ENCODE measurements at places on chromosomes 16 and 17.

DNA sequence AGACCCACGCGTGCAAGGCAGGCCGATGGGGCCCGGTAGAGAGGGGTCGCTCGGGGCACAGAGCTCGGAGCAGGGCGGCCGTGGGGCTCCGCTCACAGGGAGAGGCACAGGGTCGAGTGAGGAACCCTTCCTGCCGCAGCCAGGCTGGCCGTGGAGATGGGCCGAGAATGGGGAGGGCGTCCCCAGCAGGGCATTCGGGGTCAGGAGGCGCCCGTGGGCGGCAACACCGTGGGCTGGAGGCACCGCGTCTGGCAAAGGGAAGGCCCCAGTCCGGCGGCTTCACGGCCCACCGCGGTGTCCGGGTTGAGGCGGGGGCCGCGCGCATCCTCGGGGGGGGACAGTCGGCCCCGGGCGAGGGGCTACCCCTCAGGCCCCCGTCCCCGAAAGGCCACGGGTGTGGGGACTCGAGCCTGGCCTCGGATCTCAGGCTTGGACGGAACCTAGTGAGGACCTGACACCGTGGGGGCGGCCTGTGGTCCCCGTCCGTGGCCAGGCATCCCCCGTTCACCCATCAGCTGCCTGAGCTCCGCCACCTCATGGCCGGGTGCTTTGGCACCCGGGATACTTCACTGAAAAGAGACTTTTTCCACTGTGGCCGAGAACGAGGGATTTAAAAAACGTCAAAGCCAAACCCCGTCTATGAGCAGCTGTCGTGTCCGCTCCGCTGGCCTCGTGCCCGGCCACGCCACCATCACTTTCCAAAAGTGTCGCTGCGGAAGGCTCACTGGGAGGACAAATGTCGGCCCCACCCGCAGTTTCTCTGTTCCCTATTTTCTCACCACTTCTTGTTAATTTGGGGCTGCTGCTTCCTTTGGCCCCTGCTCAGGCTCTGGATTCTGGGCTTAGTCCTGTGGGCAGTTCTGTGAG, 73.6 kb downstream of the METRNL start:
- DNase-seq, result no peak

- no peak for DNase-seq
These were observed 7.2 kb upstream of the IRF8 start for GRCh38 chr16:85891776-85892166.

DNA sequence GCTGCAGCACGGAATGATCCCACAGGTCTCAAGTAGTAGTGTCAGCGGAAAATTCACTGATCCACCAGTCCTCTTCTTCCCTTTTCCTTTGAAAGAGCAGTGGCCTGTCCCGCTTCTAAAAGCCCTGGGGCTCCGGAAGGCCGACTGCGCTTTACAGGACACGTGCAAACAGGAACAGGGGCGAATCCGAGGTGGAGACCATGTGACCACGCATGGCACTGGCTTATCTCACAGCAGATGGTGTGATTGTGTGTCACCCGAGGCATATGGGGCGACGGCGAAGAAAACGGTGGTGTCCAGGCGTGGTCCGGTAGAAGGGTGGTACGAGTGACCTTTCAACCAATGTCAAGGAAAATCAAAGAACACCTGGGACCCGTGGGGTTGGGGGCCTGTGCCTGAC, 12.0 kb upstream of the KCNJ18 start:
- no peak for DNase-seq

DNA sequence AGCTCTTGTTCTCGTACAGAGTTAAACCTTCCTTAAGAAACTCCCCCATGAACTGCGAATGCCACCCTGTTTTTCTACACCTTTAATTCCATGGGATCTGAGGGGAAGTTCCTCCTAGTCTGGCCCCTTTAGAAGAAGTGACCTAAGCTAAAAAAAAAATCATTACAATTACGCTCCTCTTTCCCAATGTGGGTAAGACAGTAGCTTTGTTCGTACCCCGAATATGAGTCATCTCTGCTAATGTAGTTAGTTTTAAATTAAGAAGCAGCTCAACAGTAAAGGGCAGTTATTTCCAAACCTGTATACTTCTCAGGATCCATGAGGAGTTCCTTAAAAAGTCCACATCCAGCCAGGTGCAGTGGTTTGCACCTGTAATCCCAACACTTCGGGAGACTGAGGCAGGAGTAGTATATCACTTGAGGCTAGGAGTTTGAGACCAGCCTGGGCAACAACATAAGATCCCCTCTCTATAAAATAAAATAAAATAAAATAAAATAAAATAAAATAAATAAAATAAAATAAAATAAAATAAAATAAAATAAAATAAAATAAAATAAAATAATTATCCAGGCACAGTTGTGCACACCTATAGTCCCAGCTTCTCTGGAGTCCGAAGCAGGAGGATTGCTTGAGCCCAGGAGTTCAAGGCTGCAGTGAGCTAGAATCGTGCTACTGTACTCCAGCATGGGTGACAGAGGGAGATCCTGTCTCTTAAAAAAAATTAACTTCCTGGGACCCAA, 26.1 kb downstream of the RCVRN start:
- no peak for DNase-seq

DNA sequence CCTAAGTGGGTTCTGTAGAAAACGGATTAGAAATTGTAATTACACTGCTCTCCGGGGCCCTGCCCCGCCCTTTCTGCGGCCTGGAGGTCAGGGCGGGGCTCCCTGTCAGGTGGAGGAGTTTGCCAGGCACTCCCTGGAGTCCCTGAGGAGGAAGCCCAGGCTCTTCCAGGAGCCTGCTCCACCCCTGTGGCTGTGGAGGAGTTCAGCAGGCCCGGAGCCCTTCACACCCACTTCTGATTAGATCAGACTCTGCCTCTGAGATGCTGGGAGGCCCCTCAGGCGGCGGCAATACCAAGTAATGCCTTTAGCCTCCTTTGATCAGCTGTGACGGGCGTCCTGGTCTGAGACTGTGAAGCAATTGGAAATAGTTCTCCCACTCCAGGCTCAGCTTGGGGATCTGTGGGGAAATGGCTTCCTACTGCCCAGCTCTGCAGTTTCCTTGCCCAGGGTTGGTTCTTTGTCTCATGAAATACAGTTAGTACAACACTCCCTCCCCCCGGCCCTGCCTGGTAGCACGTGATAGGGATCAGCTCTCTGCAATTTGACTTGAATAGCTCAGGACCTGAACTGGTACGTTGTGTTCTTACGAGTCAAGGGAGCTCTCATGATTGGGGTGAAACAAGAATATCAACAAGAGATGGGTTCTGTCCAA, 22.3 kb downstream of the BAIAP2 start:
- no peak for DNase-seq

GRCh38 chr17:57726838-57727237, 18.3 kb downstream of the CCDC182 start:
- no peak for DNase-seq

DNA sequence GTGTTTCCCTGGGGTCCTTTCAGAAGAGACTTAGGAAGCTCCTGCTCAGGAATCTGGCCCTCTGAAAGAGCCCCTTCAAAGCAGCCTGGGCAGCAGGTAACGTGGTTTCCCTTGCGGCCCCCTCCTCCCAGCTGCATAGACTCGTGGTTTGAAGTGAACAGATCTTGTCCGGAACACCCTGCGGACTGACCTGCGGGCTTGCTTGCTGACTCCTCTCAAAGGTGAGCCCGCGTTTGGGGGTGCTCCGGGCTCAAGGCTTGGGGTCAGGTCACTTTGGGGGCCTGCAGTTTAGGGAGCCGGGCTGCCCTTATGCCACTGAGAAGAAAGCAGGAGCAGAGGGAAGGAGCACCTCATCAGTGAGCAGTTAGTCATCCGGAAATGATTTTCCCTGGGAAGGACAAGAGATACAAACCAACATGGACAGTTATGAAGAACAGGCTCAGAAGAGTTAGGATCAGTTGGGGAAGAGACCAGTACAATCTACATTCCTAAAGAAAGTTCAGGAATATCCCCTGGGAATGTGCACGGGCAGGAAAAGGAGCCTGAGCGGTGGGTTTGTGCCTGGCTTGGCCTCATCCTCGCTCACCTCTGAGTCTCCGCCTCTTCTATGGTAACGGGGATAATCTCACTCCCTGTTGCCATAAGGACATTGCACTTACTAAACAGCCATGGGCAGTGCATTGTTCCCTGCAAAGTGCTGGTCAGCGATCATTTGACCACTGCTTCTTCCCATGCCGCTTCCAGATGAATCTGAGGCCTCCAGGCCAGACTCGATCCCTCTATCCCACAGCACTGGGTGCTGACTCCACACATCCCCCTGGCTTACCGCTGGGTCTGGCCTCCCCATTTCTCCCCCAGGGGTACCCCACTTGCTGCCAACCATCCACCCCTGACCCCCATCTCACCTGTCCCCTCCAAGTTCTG, 10.0 kb downstream of the LDHD start:
- DNase-seq, result no peak

DNA sequence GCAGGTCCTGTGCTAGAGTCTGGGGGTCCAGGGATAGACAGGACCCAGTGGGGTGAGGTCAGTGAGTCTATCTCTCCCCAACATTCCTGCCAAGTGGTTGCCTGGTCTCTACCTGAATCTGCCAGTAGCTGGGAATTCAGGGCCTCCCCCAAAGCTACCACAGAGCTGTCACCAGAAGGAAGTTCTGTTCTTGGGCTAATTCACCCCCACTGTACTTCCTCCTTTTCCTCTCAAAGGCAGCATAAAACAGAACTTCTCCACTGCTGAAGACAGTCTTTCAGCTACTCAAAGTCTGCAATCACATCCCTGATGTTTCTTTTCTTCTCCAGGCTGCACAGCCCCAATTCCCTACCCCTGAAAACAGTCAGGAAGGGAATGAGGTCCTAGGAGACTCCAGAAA, 8.7 kb downstream of the CAMTA2 start:
- no peak for DNase-seq

- DNase-seq, result peak; percentile 22
These were observed 1.0 kb downstream of the SRCIN1 start for GRCh38 chr17:38604479-38605403.

GRCh38 chr16:58651965-58652348, 22.3 kb upstream of the CNOT1 start:
- DNase-seq, result no peak

DNA sequence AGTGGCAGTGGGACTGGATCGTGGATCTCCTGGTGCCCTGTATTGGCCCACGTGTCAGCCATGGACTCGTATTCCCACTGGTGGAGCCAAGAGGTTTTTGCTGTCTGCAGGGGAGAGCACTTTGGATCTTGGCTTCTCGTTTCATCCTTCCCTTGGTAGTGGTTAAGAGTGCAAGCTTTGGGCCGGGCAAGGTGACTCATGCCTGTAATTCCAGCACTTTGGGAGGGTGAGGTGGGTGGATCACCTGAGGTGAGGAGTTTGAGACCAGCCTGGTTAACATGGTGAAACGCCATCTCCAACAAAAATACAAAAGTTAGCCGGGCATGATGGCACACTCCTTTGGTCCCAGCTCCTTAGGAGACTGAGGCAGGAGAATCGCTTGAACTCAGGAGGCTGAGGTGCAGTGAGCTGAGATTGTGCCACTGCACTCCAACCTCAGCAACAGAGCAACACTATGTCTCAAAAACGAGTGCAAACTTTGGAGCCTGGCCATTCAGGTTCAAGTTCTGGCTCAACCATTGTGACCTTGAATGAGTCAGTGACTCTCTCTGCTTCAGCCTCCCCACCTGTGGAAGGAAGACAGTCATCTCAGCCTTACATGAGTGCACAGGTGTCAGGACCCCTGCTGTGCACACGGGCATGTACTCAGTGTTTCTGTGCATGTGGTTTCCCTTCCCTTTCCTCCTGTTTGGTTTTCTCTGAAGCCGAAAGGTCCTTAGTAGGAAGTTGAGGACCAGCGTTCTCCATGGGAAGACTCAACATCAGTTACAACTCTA, 57.4 kb downstream of the PLCG2 start:
- no peak for DNase-seq

DNA sequence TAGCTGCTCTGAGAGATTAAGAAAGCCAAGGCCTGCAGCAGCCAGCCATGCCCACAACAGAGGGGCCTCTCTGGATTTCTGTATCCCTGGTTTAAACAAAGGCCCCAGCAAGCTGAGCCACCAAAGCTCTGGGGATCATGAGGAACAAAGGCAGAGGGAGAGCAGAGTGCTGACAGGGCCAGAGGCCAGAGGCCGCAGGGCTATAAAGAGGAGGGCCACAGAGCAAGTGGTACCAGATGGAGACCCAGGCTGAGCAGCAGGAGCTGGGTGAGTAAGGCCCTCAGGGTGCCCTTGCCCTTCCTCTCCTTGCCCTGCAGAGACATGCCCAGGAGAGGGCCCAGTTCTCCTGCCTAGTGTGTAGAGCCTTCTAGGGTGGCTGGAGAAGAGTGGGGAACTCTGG, at the start of gene CRYBA1:
CRYBA1 (plus strand) TSS at position 232 of the 400 bp plus-strand sequence; CDS start at position 237, 5 bp downstream.
- no peak for DNase-seq

DNA sequence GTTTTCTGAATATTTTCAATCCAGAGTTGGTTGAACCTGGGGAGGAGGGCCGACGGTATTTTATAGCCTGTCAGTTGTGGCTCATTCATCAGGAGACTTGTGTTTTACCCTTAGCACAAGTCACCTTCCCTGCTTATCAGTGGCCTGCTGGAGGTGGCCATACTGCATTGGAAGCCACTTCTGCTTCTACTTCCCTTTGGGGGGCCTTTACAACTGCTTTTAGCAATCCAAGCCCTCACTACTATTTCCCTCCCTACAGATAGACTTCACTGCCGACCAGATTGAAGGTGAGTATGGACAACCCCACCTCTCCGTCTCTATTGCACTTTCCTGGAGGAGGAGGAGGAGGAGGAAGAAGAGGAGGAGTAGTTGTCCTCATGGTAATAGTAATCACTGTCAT, 4.4 kb downstream of the MYL4 start:
- no peak for DNase-seq

DNA sequence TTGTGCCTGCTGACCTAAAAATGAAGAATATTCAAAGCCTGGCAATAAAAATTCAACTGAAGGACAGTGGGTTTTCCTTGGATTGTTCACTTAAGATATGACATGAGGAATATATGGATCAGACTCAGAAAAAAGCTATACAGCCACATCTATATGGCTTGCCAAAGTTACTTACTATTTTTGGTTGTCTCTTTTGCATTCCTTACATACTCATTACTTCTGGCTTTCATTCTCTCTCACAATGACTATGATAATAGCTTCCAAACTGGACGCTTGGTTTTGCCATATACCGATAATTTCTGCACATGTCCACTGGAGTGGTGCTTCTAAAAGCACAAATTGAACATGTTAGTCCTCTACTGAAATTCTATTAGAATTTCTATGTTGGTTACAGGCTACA, 664.9 kb downstream of the CDH8 start:
- no peak for DNase-seq

DNA sequence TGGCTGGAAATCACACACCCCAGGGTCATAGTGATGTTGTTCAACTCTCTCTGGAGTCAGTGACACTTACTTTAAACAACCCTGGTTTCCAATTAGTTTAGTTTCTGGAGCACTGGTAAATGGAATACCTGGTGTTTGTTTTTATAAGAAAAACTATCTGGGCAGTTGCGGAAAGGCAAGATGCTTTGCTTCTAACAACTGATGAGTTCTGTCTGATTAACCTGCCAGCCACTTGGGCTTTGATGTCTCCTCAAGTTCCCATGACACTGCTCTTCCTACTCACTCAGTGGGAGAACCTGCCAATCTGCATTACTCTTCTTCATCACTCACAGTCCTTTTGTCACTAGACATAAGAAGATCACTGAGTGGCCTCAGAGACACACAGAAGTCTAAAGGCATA, 78.7 kb upstream of the MTMR4 start:
- DNase-seq, result no peak
